ENCODE measurements at places on chromosomes 6 and 20.

GRCh38 chr20:31869942-31870725 is at the start of the genes DUSP15 and TTLL9:
Gene DUSP15 (minus strand): TSS chr20:31870527. CDS start chr20:31870337, 190 bp downstream.
Gene TTLL9 (plus strand): TSS chr20:31870634. CDS start chr20:31871127, 493 bp downstream.
- DNase-seq: no peak

DNA sequence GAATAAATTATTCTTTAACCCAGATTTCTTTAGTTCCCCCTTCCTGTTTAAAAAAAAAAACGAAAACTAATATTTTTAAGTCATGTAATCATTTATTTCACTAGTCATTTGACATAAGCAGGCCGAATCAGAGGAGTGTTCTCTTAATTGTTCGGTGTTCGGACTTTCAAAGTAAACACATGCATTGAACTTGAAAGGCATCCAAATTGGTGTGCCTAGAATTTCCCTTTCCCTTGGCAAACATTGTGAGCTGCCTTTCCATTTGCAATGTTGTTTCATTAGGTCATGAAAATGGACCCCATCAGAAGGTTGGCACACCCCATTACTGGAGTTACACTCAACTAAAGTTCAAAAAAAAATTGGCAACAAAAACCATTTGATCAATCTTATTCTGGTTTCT is 283.0 kb upstream of the MARCKS start:
- DNase-seq: no peak

DNA sequence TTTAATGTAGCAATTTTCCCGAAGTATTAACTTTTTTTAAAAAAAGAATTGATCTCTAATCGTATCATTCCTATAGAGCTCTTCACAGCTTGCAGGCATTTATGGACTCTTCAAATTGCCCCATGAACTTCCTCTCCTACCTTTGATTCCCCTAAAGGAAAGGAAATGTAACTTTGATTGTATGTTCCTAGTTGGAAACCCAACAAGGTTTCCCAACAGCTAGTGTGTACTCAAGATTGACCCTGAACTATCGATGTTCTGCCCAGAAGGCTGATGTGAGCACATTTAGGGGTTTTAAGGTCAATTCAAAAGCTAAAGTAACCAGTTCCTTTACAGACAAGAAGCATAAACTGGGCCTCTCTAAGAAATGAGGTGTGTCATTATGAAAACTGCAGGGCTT is 491.7 kb downstream of the PTPRT start:
- DNase-seq: no peak

- no peak for DNase-seq
Observed at GRCh38 chr6:119224095-119224701, 125.4 kb downstream of the MAN1A1 start.

DNA sequence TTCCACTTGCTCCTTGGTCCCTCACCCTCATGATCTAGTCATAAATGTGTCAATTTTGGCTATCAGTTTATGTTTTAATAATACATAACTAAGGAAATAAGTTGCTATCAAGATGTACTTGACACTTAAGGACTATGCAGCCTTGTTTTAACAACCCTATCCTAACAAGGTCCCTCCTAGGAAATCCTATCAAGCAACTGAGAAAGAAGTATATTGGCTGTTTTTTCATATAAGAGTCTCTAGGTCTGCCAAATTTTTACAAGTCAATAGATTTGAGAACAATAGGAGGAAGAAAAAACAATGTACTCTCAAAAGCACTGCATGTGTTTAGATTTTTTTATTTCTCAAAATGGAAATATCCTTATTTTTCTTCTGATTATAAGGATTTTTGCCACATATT is 14.7 kb downstream of the FILIP1 start:
- no peak for DNase-seq

GRCh38 chr6:150420428-150420827 is 51.6 kb downstream of the IYD start:
- DNase-seq: no peak

GRCh38 chr20:40607927-40608326 is 81.1 kb downstream of the MAFB start:
- DNase-seq: no peak

- no peak for DNase-seq
Observed at GRCh38 chr20:25160467-25160866, 35.0 kb upstream of the ENTPD6 start.

GRCh38 chr20:16563066-16563806 is 10.0 kb downstream of the KIF16B start:
- DNase-seq: no peak

- DNase-seq: peak; percentile 44
Observed at GRCh38 chr20:50392138-50392866, 117.9 kb upstream of the PTPN1 start.

DNA sequence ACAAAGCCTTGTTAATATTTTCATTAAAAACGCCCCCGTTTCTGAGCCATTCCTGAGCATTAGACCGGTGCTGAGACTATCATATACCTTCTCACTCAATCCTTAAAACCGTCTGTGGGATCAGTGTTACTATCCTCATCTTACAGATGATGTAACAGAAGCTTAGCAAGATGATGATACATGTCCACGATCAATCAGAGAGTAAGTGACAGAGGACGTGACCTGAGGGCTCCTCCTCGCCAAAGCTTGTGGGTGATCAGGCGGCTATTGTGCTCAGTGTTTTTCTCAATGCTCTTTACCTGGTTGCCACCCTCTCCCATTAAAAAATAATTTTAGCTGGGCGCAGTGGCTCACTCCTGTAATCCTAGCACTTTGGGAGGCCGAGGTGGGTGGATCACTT is 113.1 kb downstream of the MTHFD1L start:
- DNase-seq: no peak

- no peak for DNase-seq
Observed at GRCh38 chr20:2778602-2779321, 21.7 kb downstream of the CPXM1 start.

DNA sequence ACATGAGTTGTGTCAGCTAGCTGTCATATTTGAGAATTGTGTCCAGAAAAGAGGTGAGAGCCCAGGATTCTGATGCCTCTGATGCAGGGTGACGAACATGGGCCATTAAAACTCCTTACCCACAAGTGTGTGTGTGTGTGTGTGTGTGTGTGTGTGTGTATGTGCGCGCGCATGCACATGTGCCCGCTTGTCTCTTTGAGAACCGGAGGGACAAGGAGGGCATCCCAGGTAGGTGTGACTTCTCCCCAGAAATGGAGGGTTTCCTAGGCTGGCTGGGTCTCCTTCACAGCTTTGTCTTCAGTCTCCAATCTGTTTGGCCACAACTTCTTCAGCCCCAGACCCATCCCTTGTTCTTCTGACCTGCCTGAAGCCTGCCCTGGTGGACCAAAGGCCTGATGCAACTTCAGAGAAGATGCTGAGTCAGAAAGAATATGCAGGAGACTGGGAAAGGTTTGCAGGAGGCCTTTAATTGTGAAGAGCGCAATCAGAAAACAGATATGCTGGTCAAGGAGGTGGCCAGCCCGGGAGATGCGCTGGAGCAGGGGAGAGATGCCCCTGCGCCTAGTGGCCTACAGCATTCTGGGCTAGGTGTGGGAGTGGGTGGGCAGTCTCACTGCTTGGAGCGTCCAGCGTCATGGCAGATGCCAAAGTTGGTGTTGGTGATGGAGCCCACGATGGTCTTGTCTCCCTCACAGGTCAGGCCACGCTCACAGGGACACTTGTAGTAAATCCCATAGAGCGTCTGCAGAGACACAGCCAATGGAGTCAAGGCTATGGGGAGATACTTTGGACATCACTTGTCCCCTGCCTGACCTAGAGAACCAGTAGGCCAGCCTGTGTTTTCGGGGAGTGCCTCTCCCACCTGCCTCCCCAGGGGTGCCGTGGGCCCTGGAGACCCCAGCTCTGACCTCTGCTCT is 2.3 kb downstream of the CLPS start:
- no peak for DNase-seq

DNA sequence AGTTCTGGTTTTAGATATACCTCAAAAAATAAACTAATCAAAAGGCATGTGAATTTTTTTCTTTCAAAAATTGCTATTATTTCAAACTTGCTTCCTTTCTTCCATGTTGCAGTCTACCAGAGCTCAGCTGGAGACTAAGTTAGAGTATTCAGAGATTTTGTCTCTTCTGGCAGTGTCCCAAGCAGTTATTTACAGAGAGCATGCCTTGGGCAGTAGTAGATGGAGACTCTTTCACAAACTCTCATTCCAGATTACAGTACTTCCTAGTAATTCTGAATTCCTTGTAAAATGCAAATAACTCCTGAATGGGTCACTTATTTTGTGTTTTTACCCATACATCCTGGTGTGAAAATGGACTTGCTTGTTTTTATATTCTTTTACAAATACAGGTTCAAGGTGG is 703.4 kb downstream of the EPHA7 start:
- DNase-seq: no peak

- DNase-seq: peak; percentile 70
Observed at GRCh38 chr6:12751694-12752325, 35.2 kb downstream of the PHACTR1 start.

DNA sequence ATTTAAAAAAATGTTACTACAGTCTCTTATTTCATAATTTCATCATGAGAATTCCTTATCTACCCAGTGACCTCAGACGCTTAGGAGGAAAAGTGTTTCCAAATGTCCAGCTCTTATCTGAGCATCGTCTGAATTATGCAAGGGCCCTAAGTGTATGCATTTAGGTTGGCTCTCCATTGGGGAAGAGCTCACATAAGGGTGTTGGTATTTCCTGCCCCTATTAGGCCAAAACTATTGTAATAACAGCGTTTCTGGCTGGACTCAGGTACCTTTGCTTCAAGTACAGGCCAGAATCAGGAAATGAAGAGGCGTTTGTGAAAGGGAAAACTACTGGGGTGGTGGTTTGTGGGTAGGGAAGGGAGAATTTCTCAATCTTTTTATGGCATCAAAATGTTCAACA is 40.4 kb upstream of the SGK1 start:
- peak; percentile 9 for DNase-seq

- DNase-seq: no peak
Observed at GRCh38 chr20:21203088-21203656, 77.3 kb downstream of the KIZ start.

DNA sequence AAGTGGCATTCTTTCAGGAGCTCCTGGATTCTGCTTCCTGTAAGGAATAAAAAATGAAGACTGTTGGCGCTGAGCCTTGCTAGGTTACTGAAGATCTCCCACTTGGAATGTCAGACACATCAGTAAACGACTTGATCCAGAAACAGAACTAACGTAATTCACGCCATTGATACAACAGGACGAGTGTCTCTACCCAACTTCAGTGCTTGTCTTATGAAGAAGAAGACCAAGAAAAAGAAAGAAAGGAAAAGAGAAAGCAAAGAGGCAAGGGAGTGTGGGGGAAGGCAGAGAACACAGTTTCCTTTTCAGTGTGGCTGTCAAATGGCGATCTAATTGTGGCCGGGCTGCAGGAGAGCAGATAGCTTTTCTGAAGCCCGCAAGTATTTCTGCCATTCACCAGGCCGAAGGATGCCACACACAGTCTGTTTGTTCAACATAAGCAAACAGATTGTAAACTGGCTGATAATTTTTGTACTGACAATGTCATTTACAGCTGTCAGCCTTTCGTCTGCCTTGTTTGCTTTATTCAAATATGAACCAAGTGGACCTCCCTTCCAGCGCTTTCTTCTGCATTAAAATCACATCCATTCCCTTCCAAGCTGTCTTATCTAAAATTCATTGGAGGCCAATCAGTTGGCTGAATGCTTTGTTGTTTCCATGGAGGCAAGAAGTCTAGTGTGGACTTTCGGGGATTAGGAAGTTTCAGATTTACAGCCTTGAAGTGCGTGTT is 180.6 kb downstream of the FOXA2 start:
- DNase-seq: no peak

GRCh38 chr6:106003268-106003987 is 82.7 kb upstream of the PRDM1 start:
- no peak for DNase-seq

DNA sequence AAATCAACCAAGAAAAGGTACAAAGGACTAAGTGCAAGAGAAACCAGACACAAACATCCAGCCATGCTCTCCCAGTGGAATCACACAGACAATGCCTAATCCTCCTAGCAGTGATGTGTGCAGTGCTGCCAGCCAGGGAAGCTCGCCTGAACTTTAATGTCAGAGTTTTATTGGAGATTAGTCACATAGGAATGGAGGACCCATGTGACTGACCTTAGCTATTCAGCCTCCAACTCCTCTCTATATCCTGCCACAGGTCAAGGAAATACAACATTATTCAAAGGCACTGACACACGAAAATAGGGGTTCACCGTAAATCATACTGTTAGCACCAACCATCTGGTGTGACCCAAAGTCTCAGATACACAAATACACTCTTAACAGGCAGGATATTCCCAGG is 684.6 kb downstream of the DOK5 start:
- no peak for DNase-seq

- no peak for DNase-seq
Observed at GRCh38 chr6:88171312-88171711, 5.2 kb upstream of the CNR1 start.

DNA sequence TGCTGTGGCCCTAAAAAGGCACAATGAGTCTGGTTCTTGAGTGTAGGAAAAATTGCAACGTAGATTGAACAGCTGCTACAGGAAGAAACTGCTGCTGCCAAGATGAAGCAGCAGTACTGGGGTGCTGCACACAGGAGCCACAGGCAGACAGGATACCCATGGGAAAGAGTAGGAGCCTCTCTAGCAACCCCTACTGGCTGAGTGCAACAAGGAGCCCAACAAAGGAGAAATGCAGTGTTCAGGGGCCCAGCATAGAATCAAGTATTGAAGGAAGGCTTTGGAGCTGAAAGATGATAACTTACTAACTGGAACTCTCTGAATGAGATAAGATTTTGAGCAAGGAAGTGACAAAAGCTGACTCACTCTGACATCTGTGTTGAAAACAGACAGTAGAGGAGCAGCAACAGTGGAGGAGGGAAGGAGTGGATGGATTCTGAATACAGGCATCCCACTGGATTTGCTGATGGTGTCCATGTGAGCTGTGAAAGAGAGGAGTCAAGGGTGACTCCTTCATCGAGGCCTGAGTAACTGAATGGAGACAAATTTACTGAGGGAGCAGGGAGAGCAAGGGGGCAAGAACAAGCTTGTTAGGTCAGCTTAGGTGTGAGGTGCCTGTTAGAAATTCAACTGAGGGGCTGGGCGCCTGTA is 534.7 kb upstream of the JARID2 start:
- peak; percentile 90 for DNase-seq

GRCh38 chr6:136184738-136185137 is 65.4 kb downstream of the MTFR2 start:
- no peak for DNase-seq

GRCh38 chr6:149859368-149859767 is 4.8 kb downstream of the LRP11 start:
- peak; percentile 91 for DNase-seq

DNA sequence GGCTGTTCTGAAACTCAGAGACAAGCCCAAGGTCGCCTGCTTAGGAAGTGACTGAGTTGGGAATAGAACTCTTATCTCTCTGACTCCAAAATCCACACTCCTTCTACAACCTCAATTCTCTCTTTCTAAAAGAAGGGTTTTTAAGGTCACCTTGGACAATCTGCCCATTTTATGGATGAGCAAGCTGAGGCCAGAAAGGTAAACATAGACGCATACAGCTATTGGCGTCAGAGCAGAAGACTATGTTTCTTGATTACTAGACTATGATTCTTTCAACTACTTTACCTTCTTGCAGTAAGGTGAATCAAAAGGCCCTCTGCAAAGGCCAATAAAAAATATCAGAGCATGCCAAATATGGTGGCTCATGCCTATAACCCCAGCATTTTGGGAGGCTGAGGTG is 276.6 kb downstream of the CLIC5 start:
- DNase-seq: no peak

- DNase-seq: no peak
Observed at GRCh38 chr6:149474108-149474935, 10.5 kb downstream of the ZC3H12D start.

- no peak for DNase-seq
Observed at GRCh38 chr20:46590443-46590842, 40.0 kb upstream of the OCSTAMP start.

- DNase-seq: peak; percentile 96
Observed at GRCh38 chr6:151060096-151060765, 179.5 kb upstream of the AKAP12 start.

All from epithelial cell of esophagus (primary cell).